ENCODE measurements at places on chromosomes 1 and 21. TPM values are rescaled to one million over a fixed set of nuclear protein-coding genes. Genes with fewer than 3 reads are reported as not detected.

POU3F1 gene
- not detected for total RNA-seq

CRP gene
- total RNA-seq: not detected

ACTL8 gene
- total RNA-seq: not detected

DNA sequence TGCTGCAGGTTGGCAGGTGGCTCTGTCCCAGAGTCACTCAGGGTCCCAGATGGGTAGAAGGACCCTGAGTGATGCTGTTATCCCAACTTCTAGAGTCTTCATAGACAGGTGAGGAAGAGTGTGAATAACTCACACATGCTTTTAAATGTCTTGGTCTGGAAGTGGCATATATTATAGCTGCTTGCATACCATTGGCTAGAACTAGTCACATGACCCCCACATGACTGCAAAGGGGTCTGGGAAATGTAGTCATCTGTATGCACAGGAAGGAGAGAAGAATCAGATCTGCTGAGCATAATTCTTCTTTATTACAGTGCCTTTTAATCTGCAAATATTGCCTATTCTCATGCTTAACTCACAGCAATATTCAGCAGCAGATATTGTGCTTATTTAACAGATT is 28.2 kb upstream of the KLHDC7A start:
- peak; percentile 21 for DNase-seq

DNA sequence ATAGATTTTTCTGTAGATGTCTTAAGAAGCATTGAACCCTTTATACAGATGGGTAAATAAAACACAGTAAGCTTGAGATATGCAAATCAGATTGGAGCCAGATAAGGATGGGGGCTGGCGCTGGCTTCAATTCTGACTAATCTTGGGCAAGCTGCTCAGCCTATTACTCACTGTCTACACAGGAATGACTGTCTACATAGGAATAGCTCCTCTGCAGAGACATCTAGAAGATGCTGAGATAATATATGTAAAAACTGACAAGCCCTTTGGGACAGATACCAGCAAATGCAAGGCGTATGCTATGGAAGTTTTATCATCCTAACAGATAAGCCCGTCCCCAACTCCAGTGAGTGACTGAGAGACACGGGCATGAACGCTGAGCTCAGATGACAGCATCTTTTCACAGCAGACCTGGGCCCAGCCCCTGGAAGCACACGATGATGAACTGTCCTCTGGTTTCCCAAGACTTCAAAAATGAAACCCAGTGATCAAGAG is 1.7 kb downstream of the CLDN14 start:
- DNase-seq: peak; percentile 91

- no peak for DNase-seq
Observed at GRCh38 chr1:26158908-26159742, at the start of gene FAM110D. Gene FAM110D (plus strand): TSS chr1:26159079. CDS start chr1:26161292, 2,213 bp downstream.

Data from GM23248 (cell line).